ENCODE measurements at places on chromosomes 3 and 15.

- no peak for DNase-seq
Measured at GRCh38 chr3:72050771-72051170, 265.8 kb upstream of the PROK2 start.

GRCh38 chr3:66261355-66261754, 40.6 kb downstream of the SLC25A26 start:
- no peak for DNase-seq

DNA sequence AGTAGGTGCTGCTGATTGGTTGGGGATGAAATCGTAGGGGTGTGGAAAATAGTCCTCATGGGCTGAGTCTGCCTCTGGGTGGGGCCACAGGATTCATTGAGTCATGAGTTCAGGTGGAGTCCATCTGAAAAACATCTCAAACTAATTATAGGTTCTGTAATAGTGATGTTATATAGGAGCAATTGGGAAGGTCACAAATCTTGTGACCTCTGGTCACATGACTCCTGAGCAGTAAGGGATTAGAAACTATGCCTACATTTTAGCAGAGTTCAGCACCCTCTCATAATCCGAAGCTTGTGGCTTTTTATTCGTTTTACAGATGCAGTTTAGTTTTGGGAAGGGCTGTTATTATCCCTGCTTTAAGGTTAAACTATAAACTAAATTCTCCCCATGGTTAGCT, 22.9 kb upstream of the NEDD4 start:
- DNase-seq = no peak

- DNase-seq = peak; percentile 66
Measured at GRCh38 chr15:37015035-37015434, 85.3 kb downstream of the MEIS2 start.

- peak; percentile 62 for DNase-seq
Measured at GRCh38 chr3:129723558-129724324, 117.3 kb upstream of the PLXND1 start.

GRCh38 chr3:141414800-141415462, 46.6 kb downstream of the ZBTB38 start:
- no peak for DNase-seq

- DNase-seq = no peak
Measured at GRCh38 chr3:153503873-153504272, 341.8 kb downstream of the RAP2B start.

DNA sequence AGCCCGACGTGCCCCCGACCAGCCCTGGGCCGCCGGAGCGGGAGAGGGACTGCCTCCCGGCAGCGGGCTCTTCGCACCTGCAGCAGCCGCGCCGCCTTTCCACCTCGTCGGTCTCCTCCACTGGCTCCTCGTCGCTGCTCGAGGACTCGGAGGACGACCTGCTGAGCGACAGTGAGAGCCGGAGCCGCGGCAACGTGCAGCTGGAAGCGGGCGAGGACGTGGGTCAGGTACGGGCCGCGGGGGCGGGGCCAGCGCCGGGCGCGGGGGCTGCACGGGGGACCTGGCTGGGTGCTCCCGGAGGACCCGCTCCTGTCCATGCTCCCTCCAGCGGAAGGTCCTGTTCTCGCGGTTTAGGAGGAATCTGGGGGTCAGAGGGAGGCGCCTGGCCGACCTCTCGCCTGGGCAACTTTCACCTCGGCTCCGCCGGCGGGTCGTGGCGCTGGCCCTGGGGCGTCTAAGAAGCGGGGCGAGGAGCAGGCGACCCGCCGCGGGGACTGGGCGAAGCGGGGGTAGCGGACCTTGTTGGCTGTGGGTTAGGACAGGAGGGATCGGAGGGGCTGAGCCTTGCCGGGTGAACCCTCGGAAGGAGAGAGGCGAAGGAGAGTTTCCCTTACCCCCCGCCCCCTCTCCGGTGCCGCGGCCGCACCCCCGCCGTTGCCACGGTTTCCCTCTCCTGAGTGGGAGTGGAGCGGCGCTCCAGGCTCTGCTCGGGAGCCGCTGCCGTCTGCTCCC, 682 bp downstream of the ITPKA start:
- no peak for DNase-seq

DNA sequence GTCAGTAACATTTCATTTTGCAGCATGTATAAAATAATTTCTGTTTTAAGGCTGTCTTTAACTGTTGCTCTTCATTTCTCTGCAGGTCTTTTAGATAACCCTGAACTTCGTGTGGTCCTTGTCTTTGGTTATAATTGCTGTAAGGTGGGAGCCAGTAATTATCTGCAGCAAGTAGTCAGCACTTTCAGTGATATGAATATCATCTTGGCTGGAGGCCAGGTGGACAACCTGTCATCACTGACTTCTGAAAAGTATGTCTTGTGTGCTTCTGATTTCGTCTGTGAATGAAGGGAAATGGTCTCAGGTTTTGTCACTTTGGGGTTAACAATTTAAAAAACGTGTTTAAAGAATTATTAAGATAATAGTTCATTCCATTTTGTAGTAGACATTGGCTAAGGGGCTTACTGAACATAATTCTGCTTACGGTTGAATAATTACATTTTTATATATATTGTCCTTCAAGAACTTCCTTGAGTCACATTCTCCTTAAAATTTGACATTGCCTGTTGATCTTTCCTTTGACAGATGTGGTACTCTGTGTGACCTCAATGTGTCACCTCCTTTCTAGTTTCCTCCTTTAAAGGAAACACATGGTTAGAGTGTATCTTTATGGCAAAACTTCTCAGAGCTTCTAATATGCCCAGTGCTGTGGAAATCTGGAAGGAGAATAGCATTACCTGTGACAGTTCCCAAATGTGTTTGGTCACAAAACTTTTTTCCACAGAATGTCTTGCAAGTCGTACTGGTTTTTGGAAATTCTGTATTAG, 26.3 kb downstream of the FBXO22 start:
- no peak for DNase-seq

DNA sequence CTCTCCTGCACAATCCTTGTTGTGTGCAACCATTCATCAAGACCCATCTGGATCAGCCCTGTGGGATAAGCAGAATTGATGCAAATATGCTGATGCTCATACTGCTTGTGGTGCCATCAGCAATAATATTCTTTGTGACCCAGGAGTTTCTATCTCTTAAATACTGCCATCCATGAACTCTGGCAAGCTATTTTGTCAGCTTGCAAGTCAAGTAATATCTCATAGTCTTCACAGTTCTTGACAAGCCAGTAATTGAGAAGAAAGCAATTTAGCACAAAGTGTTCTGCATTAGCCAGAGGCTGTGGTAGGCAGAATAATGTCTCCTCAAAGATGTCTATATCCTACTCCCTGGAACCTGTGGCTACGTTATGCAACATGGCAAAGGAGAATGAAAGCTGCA, 49.0 kb downstream of the SPATA16 start:
- no peak for DNase-seq

GRCh38 chr3:173599673-173600072, 202.1 kb downstream of the NLGN1 start:
- DNase-seq = no peak

DNA sequence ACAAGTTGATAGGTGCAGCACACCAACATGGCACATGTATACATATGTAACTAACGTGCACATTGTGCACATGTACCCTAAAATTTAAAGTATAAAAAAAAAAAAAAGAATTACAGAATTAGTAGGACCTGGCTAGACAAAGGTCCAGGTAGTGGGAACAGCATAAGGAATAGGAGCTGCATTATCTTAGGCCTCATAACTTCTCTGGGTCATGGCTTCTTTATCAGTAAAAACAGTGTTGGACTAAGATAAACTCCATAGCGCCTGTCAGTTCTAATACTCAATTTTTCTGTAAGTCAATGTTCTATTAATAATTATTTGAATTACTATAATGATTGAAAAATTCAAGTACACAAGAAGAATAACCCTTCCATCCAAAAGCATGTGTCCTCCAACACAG, 98.3 kb downstream of the HERC1 start:
- DNase-seq = no peak

DNA sequence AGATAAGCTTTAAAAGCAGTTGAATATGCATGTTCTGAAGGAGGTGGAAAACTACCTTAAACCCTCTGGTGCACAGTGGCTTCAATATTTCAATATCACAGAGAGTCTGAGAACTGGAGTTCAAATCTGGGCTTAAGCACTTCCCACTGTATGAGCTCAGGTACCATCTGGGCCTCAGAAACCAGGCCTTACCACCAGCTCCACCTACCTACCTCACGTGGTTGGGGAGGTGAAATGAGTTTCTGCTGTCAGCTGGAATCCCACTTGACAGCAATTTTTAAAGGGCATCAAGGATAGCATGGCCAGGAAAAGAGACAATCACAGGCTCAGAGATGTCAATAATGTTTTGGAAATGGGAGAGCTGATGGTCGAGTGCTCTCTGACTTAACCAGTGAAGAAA, 5.0 kb downstream of the CHCHD4 start:
- DNase-seq = no peak

DNA sequence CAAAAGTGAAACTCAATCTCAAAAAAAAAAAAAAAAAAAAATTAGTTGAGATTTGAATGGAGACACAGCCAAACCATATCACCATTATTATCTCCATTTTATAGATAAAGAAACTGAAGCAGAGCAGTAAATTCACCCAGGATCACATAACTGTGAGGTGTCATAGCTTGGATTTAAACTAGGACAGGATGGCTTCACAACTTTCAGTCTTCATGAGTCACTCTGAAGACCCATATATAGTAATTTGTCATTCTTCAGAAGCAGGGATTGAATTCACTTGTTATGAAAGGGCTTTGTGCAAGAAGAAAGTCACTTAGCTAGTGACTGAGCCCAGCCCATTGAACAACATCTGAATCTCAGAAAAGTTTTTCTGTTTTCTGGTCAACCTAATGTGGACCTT, 60.5 kb upstream of the LRIG1 start:
- no peak for DNase-seq

GRCh38 chr15:58873267-58873666, 60.2 kb downstream of the SLTM start:
- no peak for DNase-seq

GRCh38 chr3:14514323-14514720, 25.8 kb downstream of the GRIP2 start:
- DNase-seq = no peak

- no peak for DNase-seq
Measured at GRCh38 chr3:28130836-28131235, 110.6 kb upstream of the CMC1 start.

GRCh38 chr15:78396976-78397375, 41.0 kb upstream of the IREB2 start:
- no peak for DNase-seq

DNA sequence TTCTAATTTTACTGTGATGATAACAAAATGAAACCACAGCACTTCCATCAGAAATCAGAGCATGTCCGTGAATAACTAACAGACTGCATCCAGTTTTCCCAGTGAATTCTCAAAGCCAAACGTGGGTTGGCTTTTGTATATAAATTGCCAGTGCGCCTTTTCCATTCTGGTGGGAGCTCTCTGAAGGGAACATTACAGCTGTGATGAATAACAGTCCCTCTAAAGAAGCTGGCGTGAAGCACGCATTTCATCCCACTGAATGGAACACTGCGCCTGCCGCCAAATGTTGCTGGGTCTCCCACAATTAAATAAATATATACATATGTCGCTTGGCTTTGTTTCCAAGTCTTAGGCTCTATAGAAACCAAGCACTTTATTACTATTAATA, 113.0 kb upstream of the PFN2 start:
- DNase-seq = no peak

DNA sequence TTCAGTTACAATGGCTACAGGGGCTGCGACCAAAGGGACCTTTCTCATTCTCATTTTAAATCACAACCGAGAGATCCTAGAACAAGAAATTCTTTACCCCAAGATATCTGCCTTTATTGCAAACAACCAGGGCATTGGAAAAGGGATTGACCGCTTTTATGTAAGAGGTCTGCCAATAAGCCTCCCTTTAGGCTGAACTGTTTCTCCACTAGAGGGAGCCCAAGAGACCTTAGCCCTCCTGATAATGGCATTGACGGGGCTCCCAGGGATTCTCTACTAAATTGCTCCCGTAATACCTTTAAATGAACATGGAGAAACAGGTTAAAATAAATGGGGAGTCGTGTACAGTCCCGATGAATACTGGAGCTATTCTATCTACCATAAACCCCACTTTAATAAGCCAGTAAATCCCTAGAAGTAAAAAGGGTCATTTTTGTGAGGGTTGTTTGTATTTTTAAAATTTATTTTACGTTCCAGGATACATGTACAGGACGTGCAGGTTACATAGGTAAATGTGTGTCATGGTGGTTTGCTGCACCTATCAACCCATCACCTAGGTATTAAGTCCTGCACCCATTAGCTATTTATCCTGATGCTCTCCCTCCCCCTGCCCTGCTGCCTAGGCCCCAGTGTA, 7.5 kb upstream of the IGSF10 start:
- DNase-seq = peak; percentile 13
